Right lung (tissue), 10 donors: ENCODE measurements at places on chromosomes 5 and 9. TPM values are rescaled to one million over a fixed set of nuclear protein-coding genes. Genes with fewer than 3 reads are reported as not detected.
A peak's percentile ranks its signal among the peaks of the same experiment; 100 is the strongest.

NR4A3 gene
- 0.42 TPM for polyA plus RNA-seq

BASP1 gene
- polyA plus RNA-seq, result 51.2 TPM

AGGF1 gene
- polyA plus RNA-seq, result 20.6 TPM

GARNL3 gene
- 29.5 TPM for polyA plus RNA-seq

DDX31 gene
- 12.3 TPM for polyA plus RNA-seq

CCNO gene
- polyA plus RNA-seq, result 6.0 TPM

DNA sequence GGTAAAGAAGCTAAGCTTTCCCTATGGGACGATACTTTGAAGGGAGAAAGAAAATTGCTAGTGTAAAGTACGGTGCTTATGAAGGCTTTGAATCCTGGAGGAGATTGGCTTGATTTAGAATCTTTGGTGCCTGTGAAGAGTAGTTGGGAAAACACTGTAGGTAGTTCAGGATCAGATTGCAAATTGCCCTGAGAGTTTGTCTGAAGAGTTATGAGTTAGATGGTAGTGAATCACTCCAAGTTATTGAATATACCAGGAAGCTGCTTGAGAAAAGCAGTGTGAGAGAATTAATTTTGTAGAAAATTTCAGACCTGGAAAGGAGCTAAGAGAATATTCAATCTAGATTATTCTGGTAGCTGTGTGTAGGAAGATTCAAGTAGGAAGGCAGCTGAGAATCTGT, 11.5 kb downstream of the MAN2A1 start:
- no peak for DNase-seq

- DNase-seq, result no peak
Measured at GRCh38 chr9:3912280-3912679, 386.5 kb upstream of the RFX3 start.

- DNase-seq, result no peak
Measured at GRCh38 chr9:899440-900184, 58.1 kb downstream of the DMRT1 start.

GRCh38 chr9:127417131-127418036, 6.8 kb upstream of the ZNF79 start:
- no peak for DNase-seq

- no peak for DNase-seq
Measured at GRCh38 chr9:89441655-89441970, 56.3 kb downstream of the SEMA4D start.

DNA sequence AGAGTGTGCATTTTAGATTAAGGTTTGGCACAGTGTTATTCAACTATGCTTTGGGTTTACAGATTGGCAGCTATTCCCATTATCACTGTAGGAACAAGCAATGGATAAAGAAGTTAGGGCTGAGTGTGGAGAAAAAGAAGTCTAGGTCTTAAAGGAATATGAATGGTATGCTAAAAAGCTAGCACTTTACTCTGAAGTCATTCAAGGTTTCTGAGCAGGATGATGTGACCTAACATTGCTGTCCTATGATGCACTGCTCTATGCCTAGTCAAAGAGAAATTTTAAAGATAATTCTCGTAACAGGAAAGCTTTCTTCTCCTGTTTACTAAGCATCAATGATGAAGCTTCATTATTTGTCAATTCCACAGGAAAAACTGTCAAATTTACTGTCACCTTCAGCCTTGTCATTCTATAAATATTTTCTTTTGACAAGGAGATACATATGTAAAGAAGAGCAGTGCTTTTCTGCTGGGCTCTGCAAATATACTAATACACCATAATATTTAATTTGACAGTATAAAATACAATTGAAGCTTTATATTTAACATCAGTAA, 476.1 kb upstream of the PTPRD start:
- DNase-seq, result no peak

- peak; percentile 54 for DNase-seq
Measured at GRCh38 chr5:71834601-71835000, 115.5 kb downstream of the CARTPT start.
